Activated CD4-positive, alpha-beta T cell treated with anti-CD3 and anti-CD28 coated beads for 24 hours (primary cell): ENCODE measurements at places on chromosomes 12 and 14.

DNA sequence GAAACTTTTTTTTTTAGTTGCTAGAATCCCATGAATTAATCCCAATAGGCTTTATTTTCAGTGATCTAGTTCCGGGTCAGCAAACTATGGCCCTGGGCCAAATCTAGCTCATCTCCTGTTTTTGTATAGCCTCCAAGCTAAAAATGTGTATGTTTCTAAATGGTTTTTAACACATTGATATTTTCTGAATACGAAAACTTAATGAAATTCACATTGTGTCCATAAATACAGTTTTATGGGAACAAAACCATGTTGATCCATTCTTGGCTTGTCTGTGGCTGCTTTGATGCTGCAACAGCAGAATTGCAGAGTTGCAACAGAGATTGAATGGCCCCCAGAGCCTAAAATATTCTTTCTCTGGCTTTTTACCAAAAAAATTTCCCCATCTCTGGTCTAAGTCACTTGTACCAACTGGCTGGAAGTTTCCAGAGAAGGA is 47.5 kb downstream of the ZNF664 start:
- DNase-seq: no peak

- DNase-seq: no peak
Observed at GRCh38 chr12:94080341-94081009, 67.9 kb upstream of the PLXNC1 start.

- DNase-seq: no peak
Observed at GRCh38 chr14:59358102-59358501, 107.1 kb downstream of the GPR135 start.

DNA sequence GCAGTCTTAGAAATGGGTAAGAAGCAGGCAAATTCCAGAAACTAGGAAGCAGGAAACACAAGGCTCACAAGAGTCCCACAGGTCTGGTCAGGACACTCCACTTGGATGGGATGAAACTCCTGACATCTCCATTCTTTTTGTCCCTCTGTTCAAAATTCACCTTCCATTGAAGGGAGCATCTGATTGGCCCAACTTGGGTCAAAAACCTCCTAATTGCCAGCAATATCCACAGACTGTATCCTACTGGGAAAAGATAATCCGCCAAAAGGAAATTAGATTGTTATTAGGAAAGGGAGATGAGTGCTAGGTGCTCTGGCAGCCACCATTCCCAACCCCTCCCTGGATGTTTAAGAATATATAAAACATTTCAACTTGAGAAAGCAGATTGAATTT is 256.9 kb downstream of the ZFP36L1 start:
- no peak for DNase-seq

GRCh38 chr12:124632519-124632984 is 65.1 kb upstream of the NCOR2 start:
- no peak for DNase-seq
